Liver (tissue), 10 donors: ENCODE measurements at places on chromosomes 13 and 19. TPM values are rescaled to one million over a fixed set of nuclear protein-coding genes. Genes with fewer than 3 reads are reported as not detected.

The LGI4 gene
- total RNA-seq, result 1.1 TPM

The MEF2B gene
- total RNA-seq, result not detected

The NLRP4 gene
- not detected for total RNA-seq

The DCAF15 gene
- 3.8 TPM for total RNA-seq

The IZUMO4 gene
- 1.2 TPM for total RNA-seq

The KLF1 gene
- 234 TPM for total RNA-seq

The PEG3 gene
- total RNA-seq, result 12.8 TPM

The DBP gene
- total RNA-seq, result 4.5 TPM

The SPINT2 gene
- total RNA-seq, result 43.0 TPM

The CEACAM1 gene
- 8.3 TPM for total RNA-seq

The ZNF835 gene
- 1.2 TPM for total RNA-seq

The HRC gene
- total RNA-seq, result 1.2 TPM

The CGB1 gene
- not detected for total RNA-seq

The MLLT1 gene
- total RNA-seq, result 6.9 TPM

The CGB5 gene
- total RNA-seq, result not detected

The HIPK4 gene
- 0.17 TPM for total RNA-seq

The CERS4 gene
- total RNA-seq, result 65.1 TPM

The HS6ST3 gene
- total RNA-seq, result not detected

The CAPN12 gene
- total RNA-seq, result 5.3 TPM

The CKAP2 gene
- total RNA-seq, result 40.9 TPM

The LIG4 gene
- 9.5 TPM for total RNA-seq

The PCP2 gene
- total RNA-seq, result not detected

The IL17D gene
- 0.19 TPM for total RNA-seq

The POMP gene
- 33.9 TPM for total RNA-seq

The AMER2 gene
- total RNA-seq, result not detected

The LILRB2 gene
- total RNA-seq, result 5.7 TPM

The IRGC gene
- not detected for total RNA-seq

The ZNF565 gene
- 4.9 TPM for total RNA-seq

The C19orf33 gene
- not detected for total RNA-seq

The KIR3DL2 gene
- total RNA-seq, result not detected

The ICAM5 gene
- total RNA-seq, result 1.0 TPM

The ZNF490 gene
- total RNA-seq, result 6.1 TPM

The WDR88 gene
- 0.08 TPM for total RNA-seq

The UBXN6 gene
- total RNA-seq, result 33.0 TPM

The OR10H5 gene
- not detected for total RNA-seq

The KLK4 gene
- total RNA-seq, result not detected

The LCP1 gene
- 44.8 TPM for total RNA-seq
